Stimulated activated CD8-positive, alpha-beta memory T cell treated with anti-CD3 and anti-CD28 coated beads, Interleukin-2, amount 100 ng/mL, for 1 hour (primary cell): ENCODE measurements at places on chromosomes 3 and 15.

- no peak for DNase-seq
Measured at GRCh38 chr3:194100856-194101390, 35.0 kb upstream of the HES1 start.

DNA sequence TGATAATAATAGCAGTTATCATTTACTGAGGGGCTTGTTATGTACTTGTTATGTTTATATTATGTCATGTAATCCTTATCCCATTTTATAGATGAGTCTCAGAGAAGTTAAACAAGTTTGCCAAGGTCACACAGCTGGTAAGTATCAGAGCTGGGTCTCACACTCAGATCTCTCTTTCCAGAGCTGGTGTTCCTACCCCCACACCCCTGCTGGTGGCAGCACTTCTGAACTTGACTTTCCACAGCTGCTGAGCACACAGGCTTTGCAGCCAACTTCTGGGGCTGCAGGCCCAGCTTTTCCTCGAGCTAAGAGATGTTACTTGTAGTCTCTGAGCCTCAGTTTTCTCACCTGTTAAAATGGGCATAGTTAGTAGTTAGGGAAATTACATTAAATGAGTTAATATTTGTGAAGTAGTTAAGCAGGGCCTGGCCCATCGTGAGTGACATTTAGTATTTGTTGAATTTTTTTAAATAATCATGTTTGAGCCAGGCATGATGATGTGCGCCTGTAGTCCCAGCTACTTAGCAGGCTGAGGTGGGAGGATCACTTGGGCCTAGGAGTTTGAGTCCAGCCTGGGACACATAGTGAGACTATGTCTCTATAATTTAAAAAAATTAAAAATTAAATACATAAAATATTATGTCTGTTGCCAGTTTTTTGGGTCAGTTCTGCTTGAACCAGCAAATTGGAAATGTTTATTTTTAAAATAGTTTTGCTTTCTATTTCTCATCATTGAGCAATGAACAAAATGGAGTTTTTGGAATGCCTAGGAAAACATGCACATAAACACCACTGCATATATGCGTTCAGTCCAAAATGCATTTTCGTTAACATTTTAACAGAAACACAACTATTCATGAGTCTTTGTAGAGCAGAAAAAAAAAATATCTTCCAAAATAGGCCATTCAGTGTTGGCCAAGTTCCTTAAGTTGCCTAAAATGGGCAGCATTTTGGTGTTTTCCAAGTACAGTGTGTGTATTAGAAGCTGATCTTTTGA, 87.3 kb downstream of the SMAD6 start:
- DNase-seq: no peak

GRCh38 chr15:90863987-90864386, 4.4 kb upstream of the FURIN start:
- DNase-seq: no peak

- no peak for DNase-seq
Measured at GRCh38 chr15:30953731-30954378, 37.6 kb downstream of the MTMR10 start.

- no peak for DNase-seq
Measured at GRCh38 chr15:98843844-98844243, 163.7 kb downstream of the PGPEP1L start.

GRCh38 chr3:183837894-183838293, 12.5 kb upstream of the MAP6D1 start:
- DNase-seq: no peak

DNA sequence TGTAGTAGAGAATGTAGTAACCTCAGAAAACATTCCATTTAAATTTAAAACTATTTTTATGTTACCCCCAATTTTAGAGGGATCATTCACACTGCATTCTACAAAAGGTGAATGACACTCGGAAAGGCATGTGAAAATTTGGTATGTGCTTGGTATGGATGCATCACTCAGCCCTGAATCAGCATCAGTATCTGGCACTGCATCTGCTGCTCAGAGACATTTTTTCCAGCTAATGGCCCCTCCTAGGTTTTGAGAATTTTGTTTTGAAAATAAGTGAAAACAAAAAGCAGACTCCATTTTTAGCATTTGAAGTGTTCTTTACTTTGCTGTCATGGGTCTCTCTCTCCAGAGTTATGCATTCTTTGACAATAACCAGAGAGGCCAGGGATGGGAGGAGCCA, 15.6 kb upstream of the WWTR1 start:
- DNase-seq: no peak

DNA sequence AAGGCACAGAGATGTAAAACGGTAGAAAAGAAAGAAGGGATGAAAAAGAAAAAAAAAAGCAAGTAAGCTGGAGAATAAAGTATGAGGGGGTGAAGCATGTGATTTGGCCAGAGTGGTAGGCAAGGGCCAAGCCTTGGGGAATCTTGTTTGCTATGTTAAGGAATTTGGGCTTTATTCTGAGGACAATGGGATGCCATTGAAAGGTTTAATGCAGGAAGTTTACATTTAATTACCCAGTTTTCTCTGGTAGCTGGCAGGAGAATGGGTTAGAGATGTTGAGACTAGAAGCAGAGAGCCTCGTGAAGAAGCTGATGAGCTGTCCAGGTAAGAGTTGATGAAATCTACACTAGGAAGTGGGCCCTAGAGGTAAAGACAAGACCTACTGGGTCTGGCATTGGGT, 455.9 kb downstream of the PDCD6IP start:
- DNase-seq: no peak

DNA sequence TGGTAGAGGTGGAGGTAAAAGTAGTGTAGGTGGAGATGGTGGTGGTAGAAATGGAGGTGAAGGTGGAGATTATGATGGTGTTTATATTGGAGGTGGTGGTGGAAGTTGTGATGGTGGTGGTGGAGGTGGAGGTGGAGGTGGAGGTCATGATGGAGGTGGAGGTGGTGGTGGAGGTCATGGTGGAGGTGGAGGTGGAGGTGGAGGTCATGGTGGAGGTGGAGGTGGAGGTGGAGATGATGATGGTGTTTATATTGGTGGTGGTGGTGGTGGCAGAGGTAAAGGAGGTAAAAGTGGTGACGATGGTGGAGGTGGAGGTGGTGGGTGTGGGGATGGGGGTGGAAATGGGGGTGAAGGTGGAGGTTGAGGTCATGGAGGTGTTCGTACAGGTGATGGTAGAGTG, 107.8 kb downstream of the ASB7 start:
- DNase-seq: no peak

DNA sequence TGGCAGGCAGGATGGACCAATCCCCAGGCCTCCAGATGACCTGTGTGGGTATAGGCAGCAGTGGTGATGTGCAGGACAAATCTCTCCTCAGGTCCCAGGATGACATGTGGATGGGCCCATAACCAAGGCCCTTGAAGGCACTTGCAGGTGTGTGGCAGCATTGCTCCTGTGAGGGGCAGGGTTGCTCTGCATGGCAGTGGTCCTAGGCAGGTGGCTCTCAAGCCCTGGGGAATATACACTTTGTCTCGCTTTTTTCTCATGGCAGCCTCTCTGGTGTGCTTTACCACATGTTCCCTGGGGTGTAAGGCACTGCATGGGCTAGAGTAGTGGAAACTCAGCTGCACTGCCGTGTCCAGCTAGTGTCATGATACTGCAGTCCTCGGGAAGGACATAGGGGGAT, 503.6 kb downstream of the UNC13C start:
- no peak for DNase-seq

DNA sequence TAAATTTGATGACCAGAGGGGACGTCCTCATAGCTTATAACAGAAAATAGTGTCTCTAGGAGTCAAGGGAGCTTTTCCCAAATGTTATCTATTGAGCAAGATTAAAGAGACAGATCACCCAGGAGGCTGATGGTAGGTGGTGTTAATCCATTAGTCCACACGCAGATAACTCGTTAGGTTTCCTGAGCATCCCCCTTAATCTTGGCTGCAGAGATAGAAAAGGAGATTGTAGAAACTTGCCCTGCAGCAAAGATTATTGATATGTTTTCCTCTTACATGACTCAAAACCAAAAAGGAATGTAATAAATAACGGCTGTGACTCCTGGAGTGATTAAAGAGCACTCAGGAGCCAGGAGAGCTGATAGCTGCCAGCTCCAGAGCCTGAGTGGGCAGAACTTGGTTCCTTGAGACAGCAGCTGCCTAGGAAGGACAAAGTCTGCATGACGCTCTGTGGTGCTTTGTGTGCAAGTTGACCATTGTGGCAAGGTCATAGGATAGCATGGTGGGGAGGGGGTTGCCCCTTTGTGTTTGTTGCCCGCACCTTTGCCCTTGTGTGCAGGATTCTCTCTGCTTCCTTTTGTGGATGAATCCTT, 234.8 kb downstream of the PTPRG start:
- DNase-seq: no peak

- no peak for DNase-seq
Measured at GRCh38 chr3:69044608-69045007, 7.5 kb downstream of the TMF1 start.
